ENCODE measurements at places on chromosomes 5 and 9.

DNA sequence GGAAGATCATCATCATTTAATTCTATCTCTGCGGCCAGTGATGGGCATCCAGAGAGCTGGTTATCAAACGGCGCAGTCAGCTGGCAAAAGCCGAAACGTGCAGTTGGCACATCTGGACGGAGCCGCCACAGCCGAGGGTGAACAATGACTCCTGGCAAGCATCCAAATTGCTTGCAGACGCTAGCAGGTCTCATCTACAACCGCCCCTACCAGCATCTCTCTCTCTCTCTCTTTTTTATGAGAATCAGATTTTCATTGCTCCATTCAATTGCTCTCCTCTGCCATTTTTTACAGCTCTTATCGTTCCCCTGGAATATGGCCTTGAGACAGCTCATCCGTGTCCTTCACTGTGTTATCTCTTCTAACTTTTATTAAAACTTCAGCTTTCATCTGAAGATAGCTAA, 165.2 kb downstream of the MAPKAP1 start:
- DNase-seq, result no peak

DNA sequence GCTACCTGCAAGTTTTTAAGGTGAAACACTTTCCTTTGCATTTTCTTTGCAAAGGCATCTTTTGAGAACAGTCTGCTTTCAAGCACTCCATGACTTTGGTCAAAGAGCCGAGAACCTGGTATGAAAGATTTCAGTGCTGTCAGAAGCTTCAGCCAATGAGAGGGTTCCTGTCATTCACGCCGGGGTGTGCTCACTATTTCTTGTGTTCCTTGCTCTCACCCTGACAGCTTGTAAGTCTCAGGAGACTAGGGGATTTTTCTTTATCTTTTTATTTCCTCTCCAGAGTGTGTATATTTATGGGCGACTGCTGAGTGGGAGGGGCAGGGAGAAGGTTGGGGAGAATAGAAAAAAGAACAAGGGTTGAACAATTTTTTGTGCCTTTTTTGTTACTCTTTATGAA, 334.0 kb downstream of the PSAT1 start:
- no peak for DNase-seq

DNA sequence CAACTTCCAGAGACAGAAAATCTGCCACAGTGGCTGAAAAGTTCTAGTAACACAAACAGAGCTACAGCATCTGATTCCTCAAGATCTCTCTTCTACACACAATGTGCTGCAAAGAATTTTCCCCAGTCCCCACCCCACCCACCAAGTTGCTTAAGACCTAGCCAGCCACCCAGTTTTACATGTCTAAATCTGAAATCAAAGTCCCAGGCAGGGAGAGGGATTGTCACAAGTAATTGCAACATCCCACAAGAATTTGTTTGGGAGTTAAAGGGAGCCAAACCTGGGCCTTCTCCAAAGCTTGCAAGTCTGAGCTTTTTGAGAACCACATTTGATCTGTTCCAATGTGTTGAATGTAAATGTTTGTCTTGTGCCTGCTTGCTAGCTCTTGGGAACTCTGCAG, 15.5 kb downstream of the IGIP start:
- no peak for DNase-seq

DNA sequence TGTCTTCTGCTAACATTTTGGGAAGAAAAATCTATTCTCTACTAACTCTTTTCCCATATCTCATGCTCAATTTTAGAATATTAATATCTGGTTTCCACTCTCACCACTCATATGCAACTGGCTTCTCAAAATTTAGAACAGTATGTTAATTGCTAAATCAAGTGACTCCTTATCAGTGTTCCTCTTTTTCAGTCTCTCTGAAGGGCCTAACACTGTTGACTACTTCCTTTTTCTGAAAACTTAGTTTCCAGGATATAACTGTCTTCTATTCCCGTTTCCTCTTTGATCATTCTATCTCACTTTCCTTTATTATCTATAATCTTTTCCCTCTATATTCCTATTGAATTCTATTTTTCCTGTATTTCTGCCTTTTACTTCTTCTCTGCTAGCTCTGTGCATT, 1717.2 kb upstream of the C9orf72 start:
- DNase-seq, result no peak

DNA sequence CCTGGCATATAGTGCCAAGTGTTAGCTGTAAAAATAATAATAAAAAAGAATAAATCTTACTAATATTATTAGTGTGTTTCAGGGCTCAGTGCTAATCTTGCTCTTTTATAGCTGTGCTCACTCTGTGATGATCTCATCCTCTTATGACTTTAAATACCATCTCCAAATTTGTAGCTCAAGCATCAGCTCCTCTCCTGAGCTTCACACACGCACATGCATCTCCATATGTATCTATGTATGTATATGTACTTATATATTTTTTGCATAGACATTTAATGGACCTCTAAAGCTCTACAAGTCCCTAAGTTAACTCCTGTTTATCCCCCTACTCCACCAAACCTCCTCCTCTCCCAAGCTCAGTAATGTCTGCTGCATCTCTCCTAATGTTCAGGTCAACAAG, 170.8 kb upstream of the NR3C1 start:
- DNase-seq, result no peak

DNA sequence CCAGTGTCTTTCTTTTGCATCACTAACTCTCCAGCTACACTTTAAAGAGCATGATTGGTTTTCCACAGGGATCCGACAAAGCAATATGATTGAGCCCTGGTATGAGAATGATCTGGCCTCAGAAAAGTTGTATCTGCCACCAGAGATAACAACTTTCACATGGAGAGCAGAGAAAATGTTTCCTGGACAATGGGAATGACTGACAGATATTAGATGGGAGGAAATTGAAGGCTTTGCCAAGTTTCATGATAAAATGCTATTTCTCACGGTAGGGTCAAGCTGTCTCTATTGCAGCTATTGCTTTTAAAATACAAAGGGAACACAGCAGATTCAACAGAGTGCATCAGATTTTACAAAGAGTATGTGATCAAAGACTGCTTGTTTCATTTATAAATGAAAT, 56.4 kb upstream of the GLIS3 start:
- no peak for DNase-seq

DNA sequence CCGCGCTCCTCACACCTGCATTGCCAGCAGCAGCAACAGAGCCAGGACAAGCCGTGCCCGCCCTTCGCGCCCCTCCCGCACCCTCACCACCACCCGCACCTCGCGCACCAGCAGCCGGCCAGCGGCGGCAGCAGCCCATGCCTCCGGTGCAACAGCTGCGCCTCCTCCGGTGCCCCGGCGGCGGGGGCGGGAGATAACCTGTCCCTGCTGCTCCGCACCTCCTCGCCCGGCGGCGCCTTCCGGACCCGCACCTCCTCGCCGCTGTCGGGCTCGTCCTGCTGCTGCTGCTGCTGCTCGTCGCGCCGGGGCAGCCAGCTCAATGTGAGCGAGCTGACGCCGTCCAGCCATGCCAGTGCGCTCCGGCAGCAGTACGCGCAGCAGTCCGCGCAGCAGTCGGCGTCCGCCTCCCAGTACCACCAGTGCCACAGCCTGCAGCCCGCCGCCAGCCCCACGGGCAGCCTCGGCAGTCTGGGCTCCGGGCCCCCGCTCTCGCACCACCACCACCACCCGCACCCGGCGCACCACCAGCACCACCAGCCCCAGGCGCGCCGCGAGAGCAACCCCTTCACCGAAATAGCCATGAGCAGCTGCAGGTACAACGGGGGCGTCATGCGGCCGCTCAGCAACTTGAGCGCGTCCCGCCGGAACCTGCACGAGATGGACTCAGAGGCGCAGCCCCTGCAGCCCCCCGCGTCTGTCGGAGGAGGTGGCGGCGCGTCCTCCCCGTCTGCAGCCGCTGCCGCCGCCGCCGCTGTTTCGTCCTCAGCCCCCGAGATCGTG, 517 bp downstream of the KCNN2 start:
- DNase-seq, result no peak

- no peak for DNase-seq
Observed at GRCh38 chr9:114321759-114322158, 1.1 kb upstream of the ORM1 start.

GRCh38 chr5:87392170-87392569, 20.6 kb downstream of the CCNH start:
- DNase-seq, result no peak

- no peak for DNase-seq
Observed at GRCh38 chr5:96819806-96820205, 12.1 kb upstream of the ERAP1 start.

DNA sequence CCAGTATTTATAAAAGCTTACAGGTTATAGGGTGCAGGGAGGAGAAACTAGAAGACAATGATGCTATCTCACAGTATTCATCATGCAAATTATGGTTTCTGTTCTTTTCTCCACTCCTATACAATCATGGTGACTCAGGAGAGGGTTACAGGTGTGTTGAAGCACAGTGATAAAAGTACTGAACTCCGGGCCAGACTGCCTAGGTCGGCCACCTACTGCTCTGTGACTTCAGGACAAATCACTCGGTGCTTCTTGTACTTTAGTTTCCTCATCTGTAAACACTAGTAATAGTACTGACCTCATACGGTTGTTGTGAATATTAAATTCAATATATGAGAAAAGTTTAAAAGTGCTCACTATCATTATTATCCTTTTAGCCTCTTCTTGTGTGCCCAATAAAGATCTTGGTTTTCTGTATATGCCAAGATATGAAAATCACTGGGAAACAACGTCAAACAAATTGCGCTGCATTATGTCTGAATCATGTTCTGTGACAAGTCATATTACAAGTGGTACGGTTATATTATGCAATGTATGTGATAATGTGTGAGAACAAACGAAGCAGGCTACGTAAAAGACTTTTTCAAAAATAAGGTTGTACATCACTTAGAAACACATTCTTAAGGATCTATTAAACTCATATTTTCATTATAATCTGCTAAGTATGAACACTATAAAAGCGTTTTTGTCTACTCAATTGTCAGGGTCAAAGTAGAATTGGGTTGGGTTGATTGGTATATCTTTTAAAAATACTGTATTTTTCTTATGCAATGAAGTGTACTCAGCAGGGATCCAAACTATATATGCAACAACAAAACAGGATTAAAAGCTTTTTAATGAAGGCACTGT, 153.3 kb downstream of the EFNA5 start:
- DNase-seq, result no peak

Measured in stimulated activated CD8-positive, alpha-beta memory T cell treated with anti-CD3 and anti-CD28 coated beads, Interleukin-2, amount 100 ng/mL, for 1 hour (primary cell).